CD4-positive, alpha-beta T cell treated with Interferon gamma for 1 hour (primary cell): ENCODE measurements at places on chromosomes 2 and 18.

- no peak for DNase-seq
Measured at GRCh38 chr2:121211251-121211650, 73.8 kb downstream of the TFCP2L1 start.

GRCh38 chr18:35042389-35043071, 1.3 kb downstream of the MAPRE2 start:
- DNase-seq = no peak

DNA sequence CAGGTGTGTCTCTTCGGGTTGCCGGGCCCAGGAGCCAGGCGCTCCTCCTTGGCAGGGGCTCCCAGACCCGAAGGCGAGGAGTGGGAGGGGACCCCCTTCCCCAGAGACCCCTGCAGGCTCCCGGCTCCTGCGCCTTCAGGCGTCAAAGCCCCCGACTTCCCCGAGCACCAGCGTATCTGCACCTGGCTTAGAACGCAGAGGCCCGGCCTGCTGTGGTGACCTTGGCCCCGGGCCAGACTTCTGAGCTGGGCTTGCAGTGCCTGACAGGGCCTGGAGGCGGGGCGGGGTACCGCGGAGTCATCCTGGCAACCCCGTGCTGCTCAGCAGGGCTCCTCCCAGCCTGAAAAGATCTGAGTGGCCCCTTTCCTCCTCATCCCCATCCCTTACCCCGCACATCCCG, 27.0 kb downstream of the SKA1 start:
- no peak for DNase-seq

- no peak for DNase-seq
Measured at GRCh38 chr18:24342347-24342746, 55.3 kb downstream of the OSBPL1A start.

- no peak for DNase-seq
Measured at GRCh38 chr18:47932603-47933002, 2.1 kb upstream of the SMAD2 start.

- no peak for DNase-seq
Measured at GRCh38 chr2:65425276-65425675, 7.1 kb downstream of the SPRED2 start.

DNA sequence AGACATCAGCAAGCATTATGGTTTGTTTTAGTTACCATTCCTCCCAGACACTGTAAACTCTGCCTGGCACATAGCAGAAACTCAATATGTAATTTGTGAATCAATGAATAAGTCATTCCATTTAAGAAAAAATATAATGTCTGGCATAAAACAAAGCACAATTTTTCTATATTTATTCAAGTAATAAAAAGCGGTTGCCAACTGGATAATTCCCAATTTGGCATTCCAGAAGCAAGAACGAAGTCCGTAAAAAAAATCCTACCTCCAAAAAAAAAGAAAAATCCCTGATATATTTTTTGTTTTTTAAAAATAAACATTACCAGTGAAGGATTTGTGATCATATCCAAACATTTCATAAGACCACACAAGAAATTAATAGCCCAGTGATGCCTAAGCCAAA, 351.3 kb upstream of the LRRTM4 start:
- no peak for DNase-seq
